Calu3 (cell line): ENCODE measurements at places on chromosomes 2 and 18. TPM values are rescaled to one million over a fixed set of nuclear protein-coding genes. Genes with fewer than 3 reads are reported as not detected.

DNA sequence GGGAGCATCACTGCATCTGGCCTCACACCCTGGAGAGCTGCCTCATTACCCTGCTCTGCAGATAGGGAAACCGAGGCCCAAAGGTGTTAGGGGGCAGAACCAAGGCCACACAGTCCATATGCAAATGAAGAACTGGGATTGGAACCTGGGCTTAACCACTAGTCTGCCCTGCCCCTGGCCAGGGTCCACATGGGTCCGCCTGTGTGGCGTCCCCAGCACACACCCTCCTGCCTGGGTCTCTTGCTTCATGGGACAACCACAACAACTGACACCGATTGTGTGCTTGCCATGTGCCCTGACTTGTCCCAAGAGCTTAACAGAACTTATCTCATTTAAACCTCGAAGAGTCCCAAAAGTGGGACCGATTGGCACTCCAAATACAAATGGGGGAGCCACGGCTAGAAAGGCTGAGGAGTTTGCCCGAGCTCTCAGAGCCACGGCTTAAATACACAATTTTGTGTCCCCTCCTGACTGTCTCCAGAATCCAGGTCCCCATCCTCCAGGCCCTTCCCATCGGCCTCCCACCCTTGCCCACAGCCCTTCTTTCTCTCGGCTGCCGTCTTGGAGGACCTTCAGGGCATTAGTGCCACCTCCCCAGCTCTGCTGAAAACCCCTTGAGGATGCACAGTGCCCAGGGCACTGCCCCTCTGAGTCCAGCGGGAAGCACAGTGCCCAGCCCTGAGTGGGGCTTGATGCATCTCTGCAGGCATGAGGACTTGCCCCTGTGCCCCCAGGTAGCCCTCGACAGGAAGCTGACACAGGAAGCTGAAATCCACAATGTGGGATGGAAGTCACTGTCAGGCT, 5.8 kb upstream of the DUSP2 start:
- DNase-seq, result no peak

- peak; percentile 5 for DNase-seq
Observed at GRCh38 chr18:45059695-45060094, 379.0 kb downstream of the SETBP1 start.

Gene MYO1B
- total RNA-seq, result 56.7 and 64.5 TPM in 2 replicates

- DNase-seq, result no peak
Observed at GRCh38 chr18:7520200-7520785, 46.8 kb upstream of the PTPRM start.

Gene CCDC141
- total RNA-seq, result 0.07 and 0.34 TPM in 2 replicates

DNA sequence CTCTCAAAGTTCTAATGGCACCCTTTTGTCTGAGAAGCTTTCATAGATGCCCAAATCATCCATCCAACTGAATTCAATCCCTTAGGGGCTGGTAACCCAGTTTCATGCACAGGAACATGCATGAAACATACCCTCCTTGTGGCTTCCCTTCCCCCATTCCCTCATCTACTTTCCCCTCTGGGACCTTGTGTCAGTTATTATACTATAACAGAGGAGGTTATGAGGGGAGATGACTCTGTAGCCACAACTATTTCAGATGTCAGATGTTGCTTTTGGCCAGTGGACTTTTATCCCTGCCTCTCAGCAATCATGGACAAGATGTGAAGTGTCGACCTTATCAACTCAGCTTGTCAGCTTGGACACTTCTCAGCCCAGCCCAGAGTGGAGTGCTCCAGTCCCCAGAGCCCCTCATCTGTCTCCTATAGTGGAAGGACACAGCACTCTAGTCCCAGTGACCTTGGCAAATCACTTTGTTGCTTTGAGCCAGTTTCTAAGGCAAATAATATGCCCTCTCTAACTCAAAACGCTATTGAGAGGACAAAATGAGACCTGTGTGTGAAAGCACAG, 8.4 kb downstream of the DHRS9 start:
- no peak for DNase-seq

Gene GREB1L
- 3.8 and 4.5 TPM in 2 replicates for total RNA-seq

Gene ACTG2
- not detected in 2 replicates for total RNA-seq

DNA sequence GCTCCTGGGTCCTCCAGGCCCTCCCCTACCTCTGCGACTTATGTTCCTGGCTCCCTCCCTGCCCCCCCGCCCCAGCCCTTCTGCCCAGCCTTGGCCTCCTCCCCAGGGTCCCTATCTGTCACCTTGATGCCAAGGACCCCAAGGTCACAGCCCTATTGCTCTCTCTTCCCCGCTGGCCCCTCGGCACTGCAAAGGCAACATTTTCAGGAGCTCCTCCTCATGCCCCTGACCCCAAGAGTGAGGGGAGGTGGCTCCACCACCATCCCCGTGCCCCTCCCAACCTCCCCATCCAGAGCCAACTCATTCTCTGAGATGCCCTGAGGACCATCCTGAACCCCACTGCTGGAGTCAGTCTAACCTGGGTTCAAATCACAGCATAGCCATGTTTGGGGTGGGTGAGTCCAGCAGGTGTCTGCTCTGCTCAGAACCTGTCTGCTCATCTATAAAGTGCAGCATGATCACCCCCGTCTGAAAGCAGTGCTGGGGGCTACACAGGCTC, 11.7 kb downstream of the LIMS2 start:
- no peak for DNase-seq

Gene NOSTRIN
- total RNA-seq, result 12.5 and 18.4 TPM in 2 replicates

GRCh38 chr2:50529600-50530218, 502.2 kb downstream of the NRXN1 start:
- DNase-seq, result no peak

DNA sequence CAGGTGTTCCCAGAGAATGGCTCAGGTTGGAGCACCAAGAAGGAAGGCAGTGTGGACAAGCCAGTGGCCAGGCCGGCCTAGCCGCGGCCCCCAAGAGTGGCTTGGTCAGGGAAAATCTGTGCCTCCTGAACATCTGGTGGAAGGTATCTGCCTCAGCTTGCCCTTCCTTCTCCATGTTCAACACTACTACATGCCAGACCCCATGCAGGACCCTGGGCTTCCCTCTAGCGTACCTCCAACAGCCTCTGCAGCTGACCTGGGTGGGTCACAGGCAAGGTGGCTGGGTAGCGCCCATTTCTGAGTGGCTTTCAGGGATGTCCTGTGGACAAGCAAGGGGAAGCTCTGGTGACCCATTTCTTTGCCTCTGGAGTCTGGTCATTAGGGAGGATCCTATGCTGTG, 7.7 kb downstream of the WNT10A start:
- no peak for DNase-seq

DNA sequence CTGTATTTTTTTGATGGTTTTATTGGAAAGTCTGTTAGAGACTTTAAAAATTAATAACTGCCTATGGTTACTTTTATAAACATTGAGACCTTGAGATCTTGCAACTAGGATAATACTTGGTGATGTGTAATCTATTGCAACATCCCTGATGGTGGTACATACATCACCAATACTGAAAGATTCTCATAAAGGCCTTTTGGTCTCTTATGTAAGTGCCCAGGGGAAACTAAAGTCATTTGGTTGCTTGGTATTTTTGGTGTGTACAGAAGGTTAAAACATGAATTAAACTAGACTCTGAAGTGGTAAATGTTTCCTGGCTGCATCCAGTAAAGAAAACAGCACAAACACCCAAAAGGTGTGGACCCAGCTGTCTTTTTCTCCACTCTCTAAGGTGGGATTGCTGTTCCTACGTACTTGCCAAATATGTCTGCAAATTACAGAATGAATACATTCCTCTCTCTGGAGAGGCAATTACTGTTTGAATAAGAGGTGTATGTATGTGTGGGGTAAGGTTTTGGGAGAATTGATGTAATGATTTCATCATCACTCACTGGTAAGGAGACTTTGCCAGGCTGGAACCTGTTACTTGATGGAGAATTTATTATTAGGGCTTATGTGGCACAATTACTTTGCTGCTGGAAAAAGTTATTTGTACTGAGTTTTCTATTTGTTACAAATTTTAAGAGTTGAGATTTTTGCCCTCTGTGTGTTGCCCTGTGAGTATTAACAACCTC, 3.6 kb downstream of the B3GNT2 start:
- no peak for DNase-seq

Gene CRYGC
- total RNA-seq, result not detected in 2 replicates

DNA sequence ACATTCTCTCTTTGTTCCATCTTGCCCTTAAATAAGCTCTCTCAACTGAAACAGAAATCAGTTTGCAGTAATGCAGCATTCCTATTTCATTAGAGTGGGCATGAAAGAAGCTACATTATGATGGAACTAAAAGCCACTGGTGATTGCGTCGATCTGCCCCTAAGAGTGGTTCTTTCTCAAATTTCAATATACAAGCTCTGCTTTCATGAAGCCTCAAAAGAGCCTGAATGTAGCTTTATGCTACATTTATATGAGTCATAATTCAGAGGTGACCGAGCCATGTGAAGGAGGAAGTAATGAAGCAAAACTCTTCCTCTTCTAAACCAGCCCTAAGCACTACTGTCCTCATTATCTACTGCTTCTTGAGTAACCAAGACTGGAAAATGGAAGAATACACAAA, 64.8 kb upstream of the CYTIP start:
- no peak for DNase-seq

Gene REG3G
- total RNA-seq, result not detected in 2 replicates

DNA sequence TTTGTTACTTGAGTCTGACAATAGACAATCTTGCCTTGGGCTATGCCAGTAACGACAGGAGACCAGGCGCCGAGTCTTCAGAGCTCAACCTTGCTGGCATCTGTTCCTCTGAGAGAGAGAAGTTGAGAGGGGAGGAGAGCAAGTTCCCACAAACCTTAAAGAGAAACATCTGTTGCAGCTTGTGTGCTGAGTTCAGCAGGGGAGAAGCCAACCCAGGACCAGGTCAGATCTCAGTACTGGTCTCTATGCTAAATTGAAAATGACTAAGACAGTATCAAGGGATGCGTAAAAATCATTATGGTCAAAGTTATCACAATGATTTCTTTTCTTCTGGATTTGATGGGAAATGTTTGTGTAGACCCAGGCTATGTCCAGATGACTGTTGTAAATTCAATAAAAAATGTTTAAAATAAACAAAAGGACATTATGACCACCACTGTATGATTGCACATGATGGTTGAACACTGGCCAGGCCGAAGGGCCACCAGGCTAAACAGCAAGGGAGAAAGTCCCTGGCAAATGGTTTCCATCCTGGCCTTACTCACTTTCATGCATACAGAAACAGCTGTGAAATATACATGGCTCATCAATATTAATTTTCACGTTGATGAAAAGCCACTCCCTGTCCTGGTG, 100.3 kb upstream of the PMAIP1 start:
- DNase-seq, result no peak

DNA sequence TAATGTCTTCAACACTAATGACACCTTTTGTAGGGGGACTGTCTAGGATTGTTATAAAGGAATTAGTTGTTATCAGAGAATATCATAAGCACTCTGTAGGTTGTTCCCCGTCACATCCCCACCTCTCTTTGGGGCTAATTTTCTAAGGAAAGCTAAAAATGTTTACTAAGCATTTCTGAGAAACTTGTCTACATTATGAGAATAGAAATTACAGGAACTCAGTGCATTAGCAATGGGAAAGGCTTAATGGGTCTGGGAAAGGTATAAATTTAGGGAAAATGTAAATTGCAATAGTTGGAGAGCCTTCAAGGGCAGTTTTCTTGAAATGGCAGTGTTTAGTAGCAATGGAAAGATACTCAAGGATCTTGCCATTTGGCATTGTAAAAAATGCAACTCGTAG, 257.2 kb upstream of the NRP2 start:
- DNase-seq, result no peak

DNA sequence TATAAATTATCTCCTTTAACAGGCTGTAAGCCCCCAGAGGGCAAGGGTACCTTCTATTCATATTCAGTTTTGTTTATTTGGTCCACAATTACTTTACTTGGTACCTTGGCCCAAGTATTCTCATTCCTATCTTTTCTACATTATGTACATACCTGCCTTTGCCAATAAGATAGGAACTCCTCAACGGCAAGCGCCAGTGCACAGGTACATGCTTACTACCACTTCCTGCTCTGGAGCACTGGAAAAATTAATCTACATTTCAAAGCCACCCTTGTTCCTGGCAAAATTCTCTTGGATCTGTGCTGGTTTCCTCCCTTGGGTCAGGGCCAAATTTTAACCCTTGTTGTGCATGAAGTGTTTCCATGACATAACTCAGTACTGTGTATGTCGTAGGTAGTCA, 34.3 kb upstream of the LMAN1 start:
- DNase-seq, result no peak

Gene ASNSD1
- 29.1 and 30.7 TPM in 2 replicates for total RNA-seq

GRCh38 chr18:56298935-56299334, 339.5 kb downstream of the TXNL1 start:
- peak; percentile 60 for DNase-seq

- no peak for DNase-seq
Observed at GRCh38 chr2:105731511-105731910, 13.2 kb upstream of the NCK2 start.

DNA sequence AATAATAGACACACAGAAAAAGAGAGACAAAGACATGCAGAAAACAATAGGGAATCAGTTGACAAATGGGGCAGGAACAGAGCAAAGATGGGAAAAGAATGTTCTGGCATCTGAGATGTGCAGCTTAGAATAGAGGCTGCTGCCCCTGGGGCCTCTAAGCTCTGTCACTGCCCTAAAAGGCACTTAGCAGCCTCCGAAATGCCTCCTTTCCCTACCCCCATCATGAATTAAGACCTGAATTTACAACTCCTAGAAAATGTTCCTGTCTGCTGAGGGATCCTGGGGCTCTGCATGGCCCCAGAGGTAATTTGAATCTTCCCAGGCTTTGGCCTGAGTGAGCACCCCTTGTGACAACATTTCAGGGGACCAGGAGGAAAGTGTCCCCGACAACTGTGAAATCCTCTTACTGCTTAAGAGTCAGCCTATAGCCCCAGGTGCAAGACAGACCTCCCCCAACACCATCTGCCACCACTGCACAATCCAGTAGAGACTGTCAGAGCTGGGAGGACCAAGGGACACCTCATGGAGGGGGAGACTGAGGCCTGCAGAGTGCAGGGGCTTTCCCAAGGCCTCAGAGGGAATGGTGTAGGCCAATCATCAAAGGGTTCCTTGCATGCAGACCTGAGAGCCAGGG, 24.8 kb downstream of the MRPL35 start:
- no peak for DNase-seq

GRCh38 chr2:178279142-178279541, 84.8 kb downstream of the OSBPL6 start:
- no peak for DNase-seq

DNA sequence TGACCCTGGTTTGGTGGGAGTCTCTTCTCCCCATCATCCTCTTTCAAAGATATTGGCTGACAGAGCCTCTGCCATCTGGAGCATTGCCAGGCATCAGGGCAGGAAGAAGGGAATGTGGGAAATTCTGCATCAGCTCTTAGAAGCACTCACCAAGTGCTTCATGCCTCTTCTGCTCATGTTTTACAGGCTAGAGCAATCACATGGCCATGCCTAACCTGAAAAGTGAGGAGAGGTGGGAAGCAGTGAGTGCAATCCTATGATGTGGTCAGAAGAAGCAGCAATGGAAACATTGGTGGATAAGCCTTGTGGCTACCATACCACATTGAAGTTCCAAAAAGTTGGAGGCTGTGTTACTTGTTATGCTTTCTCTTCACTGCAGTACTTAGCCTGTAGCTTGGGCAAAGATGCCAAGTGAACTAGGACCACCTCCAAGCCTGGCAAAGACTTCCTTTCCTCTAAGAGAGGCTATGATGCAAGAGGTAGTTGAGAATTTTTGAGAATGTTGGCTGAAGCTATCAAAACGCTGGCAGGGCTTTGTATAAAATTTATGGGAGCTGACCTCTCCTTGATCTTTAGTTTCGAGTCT, 64.1 kb downstream of the BCL2L11 start:
- DNase-seq, result no peak

Gene AGXT
- total RNA-seq, result not detected in 2 replicates

- no peak for DNase-seq
Observed at GRCh38 chr2:20327370-20327769, 23.3 kb downstream of the PUM2 start.
